ENCODE measurements at places on chromosomes 11 and 22.

DNA sequence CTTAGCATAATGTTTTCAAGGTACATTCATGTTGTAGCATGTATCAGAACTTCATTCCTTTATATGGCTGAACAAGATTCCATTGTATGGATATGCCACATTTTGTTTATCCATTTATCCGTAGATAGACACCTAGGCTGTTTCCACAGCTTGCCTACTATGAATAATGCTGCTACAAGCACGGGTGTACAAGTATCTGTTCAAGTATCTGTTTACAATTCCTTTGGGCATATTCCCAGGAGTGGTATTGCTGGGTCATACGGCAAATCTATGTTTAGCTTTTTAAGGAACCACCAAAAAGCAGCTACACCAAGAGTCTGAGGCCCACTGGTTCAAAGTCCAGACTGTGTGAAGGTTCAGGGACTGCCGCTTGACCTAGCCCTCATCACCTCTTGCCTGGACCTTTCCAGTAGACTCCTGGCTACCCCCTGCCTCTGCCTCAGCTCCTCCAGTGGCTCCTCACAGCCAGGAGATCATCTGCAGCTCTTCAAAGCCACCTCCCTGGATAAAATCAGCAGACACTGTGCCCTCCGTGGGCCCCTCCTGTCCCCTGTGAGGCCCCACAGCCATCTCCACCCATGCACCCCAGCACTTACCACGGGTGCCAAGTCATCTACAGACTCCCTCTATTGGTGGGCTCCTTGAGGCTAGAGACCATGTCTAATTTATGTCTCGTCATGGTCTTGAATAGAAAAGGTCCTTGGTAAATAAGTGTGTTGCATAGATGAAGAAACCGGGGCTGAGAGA lies 160.3 kb downstream of the MN1 start:
- no peak for DNase-seq

GRCh38 chr11:111975076-111975806 lies 38.1 kb downstream of the DIXDC1 start:
- no peak for DNase-seq

GRCh38 chr22:22026157-22026831 lies 43.7 kb upstream of the TOP3B start:
- DNase-seq = no peak

DNA sequence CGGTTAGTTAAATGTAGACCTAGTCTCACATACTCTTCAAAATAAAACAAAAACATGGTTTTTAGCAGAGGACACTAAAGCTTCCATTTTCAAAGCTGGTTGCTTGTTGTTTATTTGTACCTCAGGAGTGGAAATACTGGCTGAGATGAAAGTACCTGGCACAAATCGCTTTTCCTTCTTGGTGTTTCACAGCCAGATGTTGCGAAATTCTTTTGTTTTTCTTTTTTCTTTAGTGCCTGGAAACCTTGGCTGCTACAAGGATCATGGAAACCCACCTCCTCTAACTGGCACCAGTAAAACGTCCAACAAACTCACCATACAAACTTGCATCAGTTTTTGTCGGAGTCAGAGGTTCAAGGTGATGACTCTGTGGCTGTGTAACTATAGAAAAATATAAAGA lies 48.3 kb downstream of the KREMEN1 start:
- DNase-seq = no peak

DNA sequence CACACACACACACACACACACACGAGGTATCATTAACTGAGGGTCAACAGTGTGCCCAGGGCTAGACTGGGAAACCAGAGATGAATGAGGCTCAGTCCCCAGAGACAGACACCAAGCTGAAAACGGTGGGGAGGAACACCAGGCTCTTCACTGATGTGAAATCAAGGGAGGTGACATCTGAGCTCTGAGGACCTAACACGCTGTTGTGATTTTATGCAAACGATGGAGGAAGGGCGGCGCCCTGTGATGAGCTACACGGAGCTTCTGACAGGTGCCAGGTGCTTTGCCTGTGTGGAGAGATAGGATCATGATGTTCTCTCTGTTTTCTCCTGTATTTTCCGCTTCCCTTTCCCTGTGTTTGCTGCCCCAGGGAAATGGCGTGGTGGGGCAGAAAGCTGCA lies 6.5 kb upstream of the CYB5R3 start:
- DNase-seq = no peak

DNA sequence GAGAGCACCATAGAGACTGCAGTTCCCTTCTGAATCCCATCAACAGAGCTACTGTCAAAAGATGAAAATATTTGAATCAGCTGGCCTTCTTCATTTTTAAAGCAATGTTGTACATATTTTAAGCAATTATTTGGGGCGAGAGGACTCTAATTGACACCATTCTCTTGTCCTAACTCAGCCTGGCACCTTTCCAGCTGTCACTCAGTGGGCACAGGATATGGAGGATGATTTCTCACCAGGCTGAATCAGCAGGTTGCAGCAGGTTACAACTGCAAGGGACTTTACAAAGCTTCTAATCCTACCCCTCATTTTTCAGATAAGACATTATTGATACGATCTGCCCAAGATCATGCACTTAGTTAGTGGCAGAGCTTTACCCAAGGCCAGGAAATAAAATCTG lies 11.9 kb upstream of the WT1 start:
- no peak for DNase-seq

GRCh38 chr11:69174841-69175240 lies 19.1 kb downstream of the SMIM38 start:
- no peak for DNase-seq

- DNase-seq = no peak
These were observed 318.7 kb downstream of the CADM1 start for GRCh38 chr11:115185507-115185906.

GRCh38 chr11:19628018-19628417 lies 84.6 kb upstream of the NAV2 start:
- DNase-seq = no peak

- no peak for DNase-seq
These were observed 13.1 kb downstream of the CABP7 start for GRCh38 chr22:29732883-29733282.

- no peak for DNase-seq
These were observed 4.6 kb upstream of the RANGAP1 start for GRCh38 chr22:41290262-41291221.
